Activated CD4-positive, alpha-beta memory T cell treated with anti-CD3 and anti-CD28 coated beads, Interleukin-2, amount 10 ng/mL, durations not matched to agents 7 days and 5 days (primary cell): ENCODE measurements at places on chromosomes 13 and 19.

DNA sequence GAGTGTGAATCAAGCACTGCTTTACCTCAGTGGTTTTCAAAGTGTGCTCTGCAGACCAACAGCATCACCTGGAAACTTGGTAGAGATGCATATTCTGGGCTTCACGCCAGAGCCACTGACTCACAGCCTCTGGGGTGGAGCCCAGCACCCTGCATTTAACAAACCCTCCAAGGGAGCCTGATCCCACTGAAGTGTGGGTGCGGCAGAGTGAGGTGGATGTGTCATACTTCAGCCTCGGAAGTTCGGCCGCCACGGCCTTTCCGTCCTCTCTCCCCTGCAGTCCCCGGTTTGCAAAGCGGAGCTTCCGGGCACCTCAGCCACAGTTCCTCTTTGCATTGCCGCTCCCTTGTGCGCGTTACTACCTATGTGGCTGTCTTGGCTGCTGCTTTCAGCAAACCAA lies 33.3 kb upstream of the MICU2 start:
- peak; percentile 21 for DNase-seq

DNA sequence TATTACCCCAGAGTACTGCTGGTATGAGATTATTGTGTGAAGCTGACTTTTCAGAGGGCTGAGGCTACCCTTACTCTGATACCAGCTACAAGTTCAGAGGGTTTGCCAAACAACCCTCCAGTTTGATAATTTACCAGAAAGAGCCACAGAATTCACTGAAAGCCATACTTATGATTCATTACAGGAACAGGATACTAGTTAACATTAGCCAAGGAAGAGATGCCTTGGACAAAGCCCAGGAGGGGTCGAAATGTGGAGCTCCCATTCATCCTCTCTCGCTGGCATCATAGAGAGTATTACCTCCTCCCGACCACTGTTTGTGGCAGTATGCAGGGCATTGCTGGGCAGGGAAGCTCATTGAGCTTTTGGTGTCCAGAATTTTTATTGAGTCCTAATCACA lies 364.3 kb downstream of the KCNRG start:
- no peak for DNase-seq

DNA sequence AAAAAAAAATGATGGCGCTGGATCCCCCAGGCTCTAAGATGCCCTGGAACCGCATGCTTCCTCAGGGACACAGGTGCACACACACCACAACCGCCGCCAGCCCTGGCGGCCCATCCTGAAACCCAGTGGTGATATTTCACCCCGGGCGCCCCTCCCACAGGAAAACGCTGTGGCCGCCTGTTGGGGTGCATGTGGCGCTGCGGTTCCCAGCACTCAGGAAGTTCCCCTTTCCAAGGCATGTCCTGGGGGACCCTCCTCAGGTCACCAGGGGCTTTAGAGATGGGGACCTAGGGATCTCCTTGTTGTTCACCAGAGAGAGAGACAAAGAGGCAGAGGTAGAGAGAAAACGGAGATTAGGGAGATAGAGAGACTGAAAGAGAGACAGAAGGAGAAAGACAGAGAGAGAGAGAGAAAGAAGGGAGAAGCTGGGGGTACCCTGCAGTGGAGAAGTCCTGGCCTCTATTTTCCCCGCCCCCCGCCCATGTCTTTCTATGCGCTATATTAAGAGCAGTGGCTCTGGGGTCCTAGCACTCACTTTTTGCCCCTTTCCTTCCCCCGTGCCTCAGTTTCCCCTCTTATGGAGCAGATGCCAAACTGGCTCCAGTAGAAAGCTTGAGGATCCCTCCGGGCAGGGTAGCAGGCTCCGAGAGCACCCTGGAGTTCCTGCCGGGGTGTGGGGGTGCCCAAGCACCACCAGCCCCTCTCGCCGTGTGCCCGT lies 2.3 kb downstream of the ADGRE2 start:
- no peak for DNase-seq

DNA sequence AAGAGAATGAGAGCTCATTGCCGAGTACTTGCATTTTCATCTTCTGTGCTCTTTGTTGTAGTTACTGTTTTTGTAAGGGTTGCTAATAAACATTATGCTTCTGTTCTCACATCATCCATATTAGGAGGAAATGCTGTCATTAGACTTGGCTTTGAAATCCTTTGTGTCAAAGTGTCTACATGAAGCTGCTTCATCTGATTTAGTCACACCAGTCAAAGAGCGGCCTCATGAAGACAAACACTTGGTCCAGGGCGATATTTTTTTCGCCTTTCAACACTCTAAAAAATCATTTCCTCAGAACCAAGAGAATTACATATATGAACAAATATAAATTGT lies 105.0 kb downstream of the SPRY2 start:
- DNase-seq: no peak
